ENCODE measurements at places on chromosomes 16 and 17. TPM values are rescaled to one million over a fixed set of nuclear protein-coding genes. Genes with fewer than 3 reads are reported as not detected.

Gene TSPAN10
- 2.5 TPM for total RNA-seq

Gene STH
- total RNA-seq: not detected

Gene DHRS7C
- total RNA-seq: 0.31 TPM

Gene CDK3
- 8.4 TPM for total RNA-seq

Gene MFSD6L
- not detected for total RNA-seq

GRCh38 chr16:72517154-72517553 is 345.2 kb upstream of the PMFBP1 start:
- H3K4me3 ChIP-seq: no peak overlapping the region
- H3K27me3 ChIP-seq: peaks cover 1% of the 10 kb centered on the region
- H3K36me3 ChIP-seq: peaks cover 4% of the 10 kb centered on the region
- no peak overlapping the region for H3K27ac ChIP-seq
- no peaks in the 10 kb centered on the region for H3K4me1 ChIP-seq
- DNase-seq: no peak
